ENCODE measurements at places on chromosomes 7 and 10. TPM values are rescaled to one million over a fixed set of nuclear protein-coding genes. Genes with fewer than 3 reads are reported as not detected.
A peak's percentile ranks its signal among the peaks of the same experiment; 100 is the strongest.

DNA sequence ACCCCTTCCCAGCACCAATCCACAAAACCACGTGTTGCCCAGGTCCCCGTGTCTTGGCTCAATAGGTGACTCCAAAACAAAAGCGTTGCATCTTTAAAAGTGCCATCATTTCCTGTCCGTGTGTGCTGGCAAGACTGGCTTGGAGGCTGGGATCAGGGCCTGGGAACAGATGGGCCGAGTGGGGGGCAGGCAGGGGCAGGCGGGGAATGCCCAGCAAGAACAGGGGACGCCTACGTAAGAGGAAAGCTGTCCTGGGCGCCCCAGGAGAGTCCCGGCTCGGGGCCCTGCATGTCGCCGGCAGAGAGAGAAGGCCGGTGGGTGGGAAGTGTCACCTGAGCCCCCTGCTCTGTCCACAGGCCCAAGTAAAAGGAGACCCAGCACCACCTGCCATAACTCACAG is 86.5 kb downstream of the PAXIP1 start:
- H3K4me3 ChIP-seq: no peak overlapping the region
- no peaks in the 10 kb centered on the region for H3K36me3 ChIP-seq
- DNase-seq: no peak
- H3K4me1 ChIP-seq: no peaks in the 10 kb centered on the region
- no peak overlapping the region for H3K27ac ChIP-seq

DNA sequence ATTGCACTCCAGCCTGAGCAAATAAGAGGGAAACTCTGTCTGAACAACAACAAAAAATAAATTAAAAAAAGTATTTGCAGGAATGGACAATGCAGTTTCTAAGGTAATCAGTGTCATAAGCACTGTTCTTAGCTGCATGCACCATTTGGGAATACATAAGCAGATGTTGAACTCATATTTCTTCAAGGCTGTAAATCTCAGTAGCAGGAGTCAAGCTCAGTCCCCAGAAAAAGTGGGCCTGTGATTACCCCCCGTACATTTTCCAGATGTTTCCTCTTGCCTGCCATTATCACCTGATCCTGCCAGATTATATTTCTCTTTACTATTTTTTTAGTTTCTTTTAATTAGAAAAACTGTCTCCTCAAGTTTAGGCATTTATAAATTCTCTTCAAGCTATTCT is 667.6 kb upstream of the ANKRD30A start:
- H3K27me3 ChIP-seq: no peaks in the 10 kb centered on the region
- H3K4me3 ChIP-seq: no peak overlapping the region

GPR26 gene
- not detected for total RNA-seq

- peaks cover 10% of the 10 kb centered on the region for H3K27me3 ChIP-seq
- no peak overlapping the region for H3K4me3 ChIP-seq
- H3K27ac ChIP-seq: no peak overlapping the region
- H3K4me1 ChIP-seq: no peaks in the 10 kb centered on the region
- H3K36me3 ChIP-seq: no peaks in the 10 kb centered on the region
- no peak for DNase-seq
These were observed 64.3 kb upstream of the TMEM106B start for GRCh38 chr7:12146813-12147212.

GRCh38 chr7:154167807-154168206 is 115.6 kb downstream of the DPP6 start:
- H3K27ac ChIP-seq: no peak overlapping the region
- no peaks in the 10 kb centered on the region for H3K36me3 ChIP-seq
- no peaks in the 10 kb centered on the region for H3K4me1 ChIP-seq

DNA sequence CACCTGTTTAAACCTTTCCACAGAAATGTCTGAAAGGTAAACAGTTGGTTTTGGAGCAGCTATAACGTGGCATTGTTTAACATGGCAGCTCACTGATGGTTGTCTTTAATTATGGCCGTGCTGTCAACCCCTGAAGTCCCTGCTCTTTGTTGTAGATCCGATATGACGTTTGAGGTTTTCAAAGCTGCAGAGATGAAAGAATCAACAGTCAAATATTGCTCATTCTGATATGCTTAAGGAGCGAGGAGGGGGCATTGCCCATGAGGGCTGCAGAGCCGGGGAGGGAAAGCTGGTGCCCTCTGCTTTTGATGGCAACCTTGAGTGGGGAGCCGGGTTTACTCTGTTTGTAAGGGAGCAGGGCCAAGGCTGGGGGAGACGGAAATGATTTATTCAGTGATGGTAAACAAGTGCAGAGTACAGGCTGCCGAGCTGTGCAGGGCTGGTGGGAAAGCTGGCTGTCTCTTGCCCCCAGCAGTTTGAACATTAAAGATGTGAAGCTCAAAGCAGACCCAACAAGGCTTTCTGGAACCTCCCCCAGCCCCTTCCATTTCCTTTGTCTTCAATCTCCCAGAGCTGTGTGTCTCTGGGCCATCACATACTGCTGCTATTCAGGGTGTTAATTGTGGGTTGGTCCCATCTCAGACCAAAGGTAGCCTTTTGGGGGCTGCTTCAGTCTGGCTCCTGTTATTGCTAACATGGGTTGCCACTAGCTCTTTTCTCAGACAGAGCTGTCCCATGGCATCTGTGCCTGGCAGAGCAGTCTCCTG is 345.5 kb downstream of the LRMDA start:
- no peaks in the 10 kb centered on the region for H3K36me3 ChIP-seq
- peaks cover 26% of the 10 kb centered on the region for H3K27me3 ChIP-seq
- H3K4me1 ChIP-seq: peaks cover 11% of the 10 kb centered on the region
- H3K27ac ChIP-seq: no peak overlapping the region
- DNase-seq: no peak

- no peaks in the 10 kb centered on the region for H3K36me3 ChIP-seq
- H3K27ac ChIP-seq: no peak overlapping the region
- no peaks in the 10 kb centered on the region for H3K27me3 ChIP-seq
- DNase-seq: no peak
These were observed 975.8 kb upstream of the AUTS2 start for GRCh38 chr7:68622500-68622899.

ANXA8L1 gene
- not detected for total RNA-seq

- peak overlapping the region; percentile 19 for H3K27ac ChIP-seq
- peaks cover 27% of the 10 kb centered on the region for H3K27me3 ChIP-seq
- H3K4me3 ChIP-seq: no peak overlapping the region
- H3K36me3 ChIP-seq: no peaks in the 10 kb centered on the region
- H3K4me1 ChIP-seq: peaks cover 7% of the 10 kb centered on the region
- DNase-seq: no peak
These were observed 10.6 kb upstream of the TSPAN14 start for GRCh38 chr10:80443531-80443974.

HOXA6 gene
- not detected for total RNA-seq

DNA sequence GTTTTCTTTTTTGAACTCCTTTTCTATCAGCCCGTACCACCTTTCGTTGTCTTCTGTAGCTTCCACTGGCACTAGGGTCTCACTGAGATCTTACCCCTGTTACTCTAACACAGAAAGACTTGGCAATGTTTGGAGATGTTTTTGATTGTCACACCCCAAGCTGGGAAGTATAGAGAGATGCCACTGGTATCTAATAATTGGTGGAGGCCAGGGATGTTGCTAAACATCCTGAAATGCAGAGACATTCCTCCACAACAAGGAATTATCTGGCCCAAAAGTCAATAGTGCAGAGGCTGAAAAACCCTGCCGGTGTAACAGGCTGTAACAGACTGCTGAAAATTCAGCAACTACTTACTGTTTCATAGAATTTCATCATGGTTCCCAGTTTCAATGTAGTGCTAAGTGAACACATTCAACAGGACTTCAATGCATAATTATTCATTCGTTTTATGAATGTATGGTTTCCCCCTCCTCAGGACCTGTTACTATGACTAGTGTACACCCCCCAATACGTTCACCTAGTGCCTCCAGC is 115.9 kb downstream of the TRIM24 start:
- H3K4me1 ChIP-seq: no peaks in the 10 kb centered on the region
- H3K27me3 ChIP-seq: no peaks in the 10 kb centered on the region
- DNase-seq: no peak
- peaks cover 61% of the 10 kb centered on the region for H3K36me3 ChIP-seq
- no peak overlapping the region for H3K27ac ChIP-seq
- no peak overlapping the region for H3K4me3 ChIP-seq

ANXA8 gene
- not detected for total RNA-seq

- peaks cover 11% of the 10 kb centered on the region for H3K27me3 ChIP-seq
- H3K4me3 ChIP-seq: no peak overlapping the region
- no peak for DNase-seq
- H3K36me3 ChIP-seq: no peaks in the 10 kb centered on the region
- H3K27ac ChIP-seq: no peak overlapping the region
These were observed 67.6 kb upstream of the C1GALT1 start for GRCh38 chr7:7114575-7115291.

ANKRD30A gene
- total RNA-seq: not detected

DNA sequence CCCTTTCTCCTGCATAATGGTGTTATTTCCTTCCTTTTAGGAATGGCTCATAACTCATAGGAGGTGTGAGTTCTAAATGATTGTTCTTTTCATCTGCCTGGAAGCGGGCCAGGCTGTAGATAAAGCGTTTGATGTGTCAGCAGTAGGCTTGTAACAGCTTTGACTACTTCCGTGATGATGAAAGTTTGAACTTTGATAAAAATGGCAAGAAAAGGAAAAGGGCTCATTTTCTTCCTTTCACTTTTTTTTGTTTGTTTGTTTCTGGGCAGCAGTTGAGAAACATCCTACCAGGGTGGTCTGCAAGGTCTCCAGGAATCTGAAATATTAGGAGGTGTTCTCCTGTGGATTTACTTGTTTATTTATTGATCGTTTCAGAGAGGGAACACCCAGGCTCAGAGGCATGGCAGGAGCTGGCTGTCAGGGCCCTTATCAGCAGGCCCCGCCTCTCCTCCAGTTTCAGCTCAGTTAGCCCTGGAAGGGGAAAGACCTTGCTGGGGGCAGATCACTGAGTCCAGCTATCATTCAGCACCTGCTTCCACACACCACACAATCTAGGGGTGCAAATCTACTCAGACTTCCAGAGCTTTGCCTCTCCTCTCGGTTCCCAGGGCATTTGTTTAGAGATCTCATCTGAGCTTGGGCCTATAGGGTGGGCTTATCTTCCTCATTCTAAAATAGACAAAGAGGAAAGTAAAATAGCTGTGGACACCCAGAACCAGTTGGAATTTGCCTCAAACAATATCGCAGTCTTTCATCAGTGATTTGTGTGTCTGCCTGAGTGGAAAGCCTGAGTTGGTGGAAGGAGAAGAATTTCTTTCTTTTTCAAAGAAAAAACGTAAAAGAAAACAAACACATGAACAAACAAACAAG is 130.9 kb downstream of the BMPER start:
- no peak overlapping the region for H3K27ac ChIP-seq
- peaks cover 5% of the 10 kb centered on the region for H3K4me1 ChIP-seq
- no peaks in the 10 kb centered on the region for H3K27me3 ChIP-seq
- no peak overlapping the region for H3K4me3 ChIP-seq

FBXW4 gene
- 44.6 TPM for total RNA-seq

GRCh38 chr10:118002581-118002980 is 44.2 kb downstream of the RAB11FIP2 start:
- no peak for DNase-seq
- H3K27me3 ChIP-seq: no peaks in the 10 kb centered on the region
- no peak overlapping the region for H3K27ac ChIP-seq
- H3K4me3 ChIP-seq: no peak overlapping the region

DNA sequence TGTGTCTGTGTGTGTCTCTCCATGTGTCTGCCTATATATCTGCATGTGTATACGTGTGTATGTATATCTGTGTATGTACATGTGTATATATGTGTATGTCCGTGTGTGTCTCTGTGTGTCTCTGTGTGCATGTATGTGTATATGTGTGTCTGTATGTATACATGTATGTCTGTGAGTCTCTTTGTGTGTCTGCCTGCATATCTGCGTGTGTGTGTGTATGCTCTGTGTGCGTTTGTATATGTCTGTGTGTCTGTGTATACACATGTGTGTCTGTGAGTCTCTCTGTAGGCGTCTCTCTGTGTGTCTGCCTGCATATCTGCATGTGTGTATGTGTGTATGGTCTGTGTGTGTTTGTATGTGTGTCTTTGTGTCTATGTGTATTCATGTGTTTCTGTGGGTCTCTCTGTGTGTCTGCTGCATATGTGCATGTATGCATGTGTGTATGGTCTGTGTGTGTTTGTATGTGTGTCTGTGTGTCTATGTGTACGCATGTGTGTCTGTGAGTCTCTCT is 23.7 kb upstream of the KLF6 start:
- H3K36me3 ChIP-seq: no peaks in the 10 kb centered on the region
- peaks cover 9% of the 10 kb centered on the region for H3K4me1 ChIP-seq
- no peak overlapping the region for H3K4me3 ChIP-seq
- no peak for DNase-seq

GRCh38 chr10:5607594-5607993 is 58.8 kb downstream of the ASB13 start:
- H3K4me3 ChIP-seq: no peak overlapping the region
- peaks cover 19% of the 10 kb centered on the region for H3K4me1 ChIP-seq
- DNase-seq: no peak
- no peaks in the 10 kb centered on the region for H3K27me3 ChIP-seq

GRCh38 chr7:97873606-97874005 is 1.4 kb upstream of the ASNS start:
- H3K4me3 ChIP-seq: no peak overlapping the region
- peaks cover 2% of the 10 kb centered on the region for H3K27me3 ChIP-seq
- DNase-seq: no peak
- H3K4me1 ChIP-seq: peaks cover 18% of the 10 kb centered on the region
- H3K27ac ChIP-seq: no peak overlapping the region

ICA1 gene
- 2.2 TPM for total RNA-seq

DNA sequence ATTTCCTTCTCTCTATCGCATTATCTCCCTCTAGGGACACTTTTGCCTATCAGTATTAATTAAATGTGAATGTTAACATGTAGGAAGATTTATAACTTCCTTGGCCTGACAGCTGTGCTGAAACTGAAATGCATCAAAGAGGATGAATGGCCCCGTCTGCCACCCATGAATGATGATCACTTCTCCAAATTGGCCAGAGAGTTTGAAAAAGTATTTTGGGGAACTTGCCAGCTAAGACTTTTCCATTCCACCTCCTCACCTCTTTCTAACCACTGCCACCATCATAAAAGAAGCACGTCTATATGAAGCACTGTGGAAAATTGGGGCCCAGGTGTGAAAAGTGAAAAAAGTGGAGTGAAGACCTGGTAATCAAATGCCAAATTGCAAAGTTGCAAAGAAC is 25.4 kb upstream of the ST8SIA6 start:
- no peak for DNase-seq
- peaks cover 2% of the 10 kb centered on the region for H3K27me3 ChIP-seq
- no peak overlapping the region for H3K27ac ChIP-seq
- no peak overlapping the region for H3K4me3 ChIP-seq
- H3K4me1 ChIP-seq: peaks cover 2% of the 10 kb centered on the region
- no peaks in the 10 kb centered on the region for H3K36me3 ChIP-seq
